ENCODE measurements at places on chromosomes 12 and 14. TPM values are rescaled to one million over a fixed set of nuclear protein-coding genes. Genes with fewer than 3 reads are reported as not detected.

ZDHHC22 gene
- not detected for total RNA-seq

KANSL2 gene
- 29.0 TPM for total RNA-seq

PAWR gene
- 72.8 TPM for total RNA-seq

KTN1 gene
- 118 TPM for total RNA-seq

DNA sequence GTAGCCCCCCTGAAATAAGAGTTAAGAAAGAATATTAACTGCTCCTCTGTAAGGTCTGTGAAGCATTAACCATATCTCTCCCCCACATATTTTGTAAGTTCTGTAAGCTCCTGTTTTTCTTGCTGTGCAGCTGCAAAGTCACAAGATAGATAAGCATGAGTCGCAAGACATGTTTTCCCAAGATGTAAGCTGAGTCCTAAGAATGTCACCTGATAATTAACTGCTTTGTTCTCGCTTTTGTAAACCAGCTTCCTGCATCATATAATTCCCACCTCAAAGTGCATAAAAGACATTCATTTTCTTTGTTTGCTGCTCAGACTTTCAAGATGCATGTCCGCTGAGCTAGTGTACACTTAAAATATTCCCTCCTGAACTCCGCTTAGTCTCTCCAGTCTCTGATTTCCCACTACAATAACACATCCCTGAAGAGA lies 27.0 kb upstream of the PHC1 start:
- no peak for DNase-seq

DNA sequence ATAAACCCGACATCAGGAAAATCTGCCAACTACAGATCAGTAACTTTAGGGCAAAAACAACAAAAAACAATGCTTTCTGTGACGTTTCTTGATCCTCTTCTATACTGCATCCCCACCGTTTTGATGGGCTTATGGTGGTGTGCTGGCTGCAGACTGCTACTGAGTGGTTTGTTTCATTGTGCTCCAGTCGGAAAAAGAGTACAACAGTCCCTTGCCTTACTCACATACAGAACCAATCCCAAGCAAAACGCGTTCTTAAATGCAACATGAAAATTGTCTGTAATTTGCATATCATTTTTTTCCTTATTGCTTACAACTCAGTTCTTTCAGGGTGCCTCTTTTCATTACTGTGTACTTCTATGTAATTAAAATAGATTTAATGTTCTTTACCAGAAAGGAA lies 2.3 kb downstream of the ETV6 start:
- DNase-seq: no peak

GRCh38 chr14:73000073-73000472 lies 26.8 kb downstream of the ZFYVE1 start:
- no peak for DNase-seq

DNA sequence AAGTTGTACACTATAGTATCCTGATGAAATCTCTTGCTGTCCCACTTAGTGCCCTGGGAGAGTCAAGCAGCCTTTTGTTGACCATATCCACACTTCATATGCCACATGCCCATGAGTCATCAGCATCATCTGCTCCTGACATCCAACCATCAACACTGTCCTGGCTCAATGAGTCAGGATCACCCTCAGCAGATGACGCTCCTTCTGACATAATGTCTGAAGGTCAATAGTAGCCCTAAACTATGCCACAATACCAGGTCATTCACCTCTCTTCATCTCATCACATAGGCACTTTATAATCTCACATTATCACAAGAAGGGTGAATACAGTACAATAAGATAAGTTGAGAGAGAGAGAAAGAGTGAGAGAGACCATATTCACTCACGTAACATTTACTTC lies 369.0 kb upstream of the FAR2 start:
- no peak for DNase-seq

GRCh38 chr12:95335948-95336347 lies 118.3 kb downstream of the VEZT start:
- DNase-seq: no peak
